Activated naive CD8-positive, alpha-beta T cell treated with anti-CD3 and anti-CD28 coated beads, Interleukin-2, amount 10 ng/mL, durations not matched to agents 7 days and 5 days (primary cell): ENCODE measurements at places on chromosomes 2 and 18. TPM values are rescaled to one million over a fixed set of nuclear protein-coding genes. Genes with fewer than 3 reads are reported as not detected.

PDE11A gene
- not detected for total RNA-seq

SULT1C3 gene
- not detected for total RNA-seq

DNA sequence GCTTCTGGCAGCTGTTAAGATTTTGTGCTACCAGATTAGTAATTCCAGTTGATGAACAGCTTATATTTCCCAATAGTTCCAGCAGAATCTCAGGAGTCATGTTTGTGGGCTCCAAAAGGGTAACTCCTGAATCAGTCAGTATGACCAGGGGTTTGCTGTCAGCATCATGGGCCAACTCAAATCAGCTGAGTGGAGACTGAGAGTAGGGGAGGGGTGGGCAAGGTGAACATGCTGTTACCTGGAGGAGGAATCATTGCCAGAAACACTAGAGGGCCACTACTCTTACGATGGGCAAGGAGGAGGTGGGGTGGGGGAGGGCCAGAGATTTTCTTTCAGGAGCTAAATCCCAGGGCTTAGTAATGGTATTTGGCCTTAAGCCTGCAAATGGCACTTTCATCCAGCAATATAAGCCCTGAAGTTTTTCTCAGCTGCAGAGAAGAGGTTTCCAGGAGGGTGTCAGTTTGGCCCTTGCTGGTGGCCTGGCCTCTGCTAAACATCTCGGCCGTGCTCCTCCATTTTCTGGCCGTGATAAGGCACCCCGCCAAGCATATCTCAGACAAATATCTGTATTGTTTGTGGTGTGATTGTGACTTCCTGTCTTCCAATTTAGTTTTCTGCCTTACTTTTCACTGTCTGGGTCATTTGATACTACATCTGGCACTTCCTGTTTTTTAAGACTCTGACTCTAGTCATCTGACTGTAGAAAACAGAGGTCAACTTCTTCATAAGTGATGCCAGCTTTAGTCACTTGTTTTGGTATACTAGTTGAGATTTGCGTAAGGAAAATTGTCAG is 120.5 kb upstream of the CXCR4 start:
- peaks cover 9% of the 10 kb centered on the region for H3K36me3 ChIP-seq
- peak overlapping the region; percentile 39 for H3K4me3 ChIP-seq

DNA sequence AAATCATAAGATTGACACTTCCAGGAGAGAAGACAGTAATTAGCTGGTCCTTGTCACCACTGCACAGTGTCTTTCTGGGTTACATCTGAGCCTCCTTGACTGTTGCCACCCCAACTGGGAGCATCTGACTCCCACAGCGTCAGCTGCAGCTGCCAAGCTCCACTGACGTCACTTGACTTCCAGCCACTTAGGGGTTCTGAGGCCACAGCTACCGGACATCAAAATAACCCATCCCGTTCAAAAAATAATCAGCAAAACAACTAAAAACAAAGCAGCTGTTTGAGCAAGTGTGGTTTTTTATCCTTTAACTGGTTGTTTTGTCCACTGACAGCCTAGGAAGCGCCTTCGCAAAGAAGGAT is 206.5 kb upstream of the AGAP1 start:
- no peak for DNase-seq
- H3K27ac ChIP-seq, result no peak overlapping the region
- no peaks in the 10 kb centered on the region for H3K36me3 ChIP-seq
- H3K4me3 ChIP-seq, result no peak overlapping the region
- H3K27me3 ChIP-seq, result peaks cover 8% of the 10 kb centered on the region

- H3K27me3 ChIP-seq, result no peaks in the 10 kb centered on the region
- H3K27ac ChIP-seq, result no peak overlapping the region
- peaks cover under 1% of the 10 kb centered on the region for H3K4me1 ChIP-seq
- no peak for DNase-seq
- no peak overlapping the region for H3K4me3 ChIP-seq
Measured at GRCh38 chr2:70728128-70728527, 39.9 kb downstream of the ADD2 start.

- no peak for DNase-seq
- no peak overlapping the region for H3K27ac ChIP-seq
- H3K4me3 ChIP-seq, result no peak overlapping the region
- peaks cover 1% of the 10 kb centered on the region for H3K36me3 ChIP-seq
Measured at GRCh38 chr18:74921057-74921820, 287.7 kb downstream of the PTGR3 start.

DNA sequence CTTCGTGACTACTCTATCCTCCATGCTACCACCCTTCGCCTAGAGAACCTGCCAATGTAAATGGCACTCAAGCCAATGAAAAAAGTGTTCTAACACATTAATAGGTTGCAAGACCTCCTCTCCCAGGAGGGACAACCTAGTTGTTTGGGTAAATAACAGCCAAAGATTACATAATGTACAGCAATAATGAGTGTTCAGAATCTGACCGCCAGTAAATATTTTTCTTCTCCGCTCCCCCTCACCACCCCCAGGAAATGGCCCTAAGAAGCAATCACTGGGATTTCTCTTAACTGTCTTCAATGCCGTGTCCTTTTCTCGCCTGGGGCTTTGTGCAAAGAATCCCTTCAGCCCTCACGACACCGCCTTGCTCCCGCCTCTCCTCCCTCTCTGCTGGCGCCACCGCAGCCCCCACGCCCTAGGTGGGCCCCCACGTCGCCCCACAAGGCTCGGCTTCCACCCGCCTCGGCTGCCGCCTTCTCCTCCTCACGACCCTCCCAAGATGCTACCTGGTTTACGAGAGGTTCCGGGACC is 458 bp downstream of the HYCC2 start:
- no peaks in the 10 kb centered on the region for H3K27me3 ChIP-seq
- peak overlapping the region; percentile 87 for H3K27ac ChIP-seq
- peak overlapping the region; percentile 90 for H3K4me3 ChIP-seq
- peaks cover 33% of the 10 kb centered on the region for H3K4me1 ChIP-seq
- DNase-seq, result no peak

- H3K27me3 ChIP-seq, result no peaks in the 10 kb centered on the region
- no peak overlapping the region for H3K4me3 ChIP-seq
- no peak for DNase-seq
- H3K36me3 ChIP-seq, result peaks cover 5% of the 10 kb centered on the region
Measured at GRCh38 chr2:24362253-24362652, 1.9 kb upstream of the ITSN2 start.

DNA sequence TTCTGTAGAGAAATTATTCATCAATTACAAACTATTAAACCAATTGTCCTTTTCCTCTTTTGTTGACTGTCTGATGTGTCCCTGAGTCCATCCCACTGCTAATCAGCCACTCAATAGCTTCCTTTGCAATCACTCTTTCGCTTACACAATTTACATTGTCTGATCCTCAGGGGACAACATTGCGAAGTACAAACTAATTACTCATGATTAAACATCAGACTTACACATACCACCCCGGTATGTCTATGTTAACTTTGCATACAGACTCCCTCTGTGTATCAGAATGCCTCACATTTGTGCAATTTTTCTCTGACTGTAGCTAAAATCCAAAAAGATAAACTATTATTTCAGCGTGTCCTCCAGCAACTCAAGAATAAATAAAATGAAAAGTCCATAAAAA is 264.4 kb upstream of the REV1 start:
- no peaks in the 10 kb centered on the region for H3K36me3 ChIP-seq
- H3K27me3 ChIP-seq, result no peaks in the 10 kb centered on the region
- no peaks in the 10 kb centered on the region for H3K4me1 ChIP-seq
- H3K4me3 ChIP-seq, result no peak overlapping the region
- H3K27ac ChIP-seq, result no peak overlapping the region
- no peak for DNase-seq
